ENCODE measurements at places on chromosomes 11 and 22. TPM values are rescaled to one million over a fixed set of nuclear protein-coding genes. Genes with fewer than 3 reads are reported as not detected.

GRCh38 chr11:35963911-35964310 lies 20.0 kb downstream of the LDLRAD3 start:
- no peak for DNase-seq

DNA sequence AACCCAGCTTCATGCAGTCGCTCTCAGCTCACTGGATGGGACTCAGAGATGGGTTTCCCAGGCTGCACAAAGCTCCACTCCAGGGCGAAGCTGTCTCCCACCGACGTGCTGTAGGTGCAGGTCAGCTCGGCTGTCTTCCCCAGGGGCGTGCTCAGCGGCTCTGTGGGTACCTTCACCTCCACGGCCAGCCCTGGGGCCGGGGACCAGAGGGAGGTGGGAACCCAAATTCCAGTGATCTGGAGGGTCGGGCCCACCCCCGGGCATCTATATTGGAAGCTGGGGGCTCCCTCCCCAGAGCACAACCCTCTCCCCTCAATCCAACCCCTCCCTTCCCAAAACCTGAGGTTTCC lies 689 bp downstream of the VSIG2 start:
- no peak for DNase-seq

GRCh38 chr11:70532731-70533130 lies 134.4 kb downstream of the CTTN start:
- DNase-seq, result no peak

GRCh38 chr22:19663286-19663815 lies 51.0 kb upstream of the SEPTIN5 start:
- peak; percentile 72 for DNase-seq

DNA sequence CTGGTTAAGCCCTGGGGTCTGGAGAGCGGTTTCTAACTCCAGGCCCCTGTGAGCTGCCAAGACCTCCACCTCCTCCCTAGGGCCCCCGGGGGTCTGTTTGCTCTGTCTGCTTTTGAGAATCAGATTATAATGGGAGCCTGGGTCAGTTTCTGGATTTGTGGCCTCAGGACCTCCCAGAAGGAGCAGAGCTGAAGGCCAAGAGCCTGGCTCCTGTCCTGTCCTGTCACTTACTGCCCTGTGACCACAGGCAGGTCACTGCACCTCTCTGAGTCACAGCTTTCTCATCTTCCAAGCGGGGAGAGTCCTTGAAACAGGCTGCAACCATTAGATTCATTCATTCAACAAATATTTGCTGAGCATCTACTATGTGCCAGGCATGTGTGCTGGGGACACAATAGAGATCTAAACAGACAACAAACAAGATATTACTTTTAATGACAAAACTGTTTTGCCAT lies 87.3 kb upstream of the FGF3 start:
- no peak for DNase-seq

GRCh38 chr11:129035244-129035643 lies 92.6 kb upstream of the TP53AIP1 start:
- DNase-seq, result no peak

- DNase-seq, result no peak
Observed at GRCh38 chr11:97964332-97965004, 1056.3 kb upstream of the CNTN5 start.

GRCh38 chr11:105000167-105000566 lies 22.8 kb downstream of the CASP5 start:
- peak; percentile 23 for DNase-seq

DNA sequence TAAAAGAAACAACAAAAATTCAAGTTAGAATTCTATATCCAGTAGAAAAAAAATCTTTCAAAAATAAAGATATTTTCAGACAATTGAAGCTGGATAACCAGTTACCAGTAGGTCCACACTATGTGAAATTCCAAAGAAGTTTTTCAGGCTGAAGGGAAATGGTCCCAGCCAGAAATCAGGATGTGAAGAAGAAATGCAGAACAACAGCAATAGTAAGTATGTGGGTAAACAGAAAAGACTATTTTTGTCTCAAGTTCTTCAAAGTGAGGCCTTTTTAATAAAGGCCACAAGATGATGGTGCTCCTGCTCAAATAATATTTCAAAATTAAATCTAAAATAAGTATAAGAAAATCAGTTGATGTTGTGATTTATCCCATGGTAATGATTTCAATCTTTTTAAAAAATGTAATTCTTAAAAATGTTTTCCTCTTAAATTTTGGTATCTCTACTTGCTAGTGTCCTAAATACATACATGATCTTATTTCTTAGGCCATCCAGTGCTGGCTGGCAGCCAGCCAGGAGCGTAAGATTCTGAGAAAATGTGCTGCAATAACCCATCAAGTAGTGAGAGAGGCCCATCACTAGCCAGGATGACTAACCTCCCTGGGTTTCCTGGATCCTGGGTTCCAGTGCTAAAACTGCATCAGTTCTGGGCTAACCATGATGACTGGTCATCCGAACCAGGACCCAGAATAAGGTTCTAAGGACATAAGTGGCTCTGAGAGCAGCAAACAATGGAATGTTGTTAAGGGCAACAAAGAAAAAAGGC lies 15.6 kb upstream of the UCP3 start:
- no peak for DNase-seq

- no peak for DNase-seq
Observed at GRCh38 chr22:28402060-28402459, 277.6 kb downstream of the TTC28 start.

GRCh38 chr11:128316541-128317227 lies 270.7 kb downstream of the ETS1 start:
- no peak for DNase-seq

GRCh38 chr11:128719556-128719824 lies 25.6 kb downstream of the FLI1 start:
- no peak for DNase-seq

ZP1 gene
- not detected for total RNA-seq

DNA sequence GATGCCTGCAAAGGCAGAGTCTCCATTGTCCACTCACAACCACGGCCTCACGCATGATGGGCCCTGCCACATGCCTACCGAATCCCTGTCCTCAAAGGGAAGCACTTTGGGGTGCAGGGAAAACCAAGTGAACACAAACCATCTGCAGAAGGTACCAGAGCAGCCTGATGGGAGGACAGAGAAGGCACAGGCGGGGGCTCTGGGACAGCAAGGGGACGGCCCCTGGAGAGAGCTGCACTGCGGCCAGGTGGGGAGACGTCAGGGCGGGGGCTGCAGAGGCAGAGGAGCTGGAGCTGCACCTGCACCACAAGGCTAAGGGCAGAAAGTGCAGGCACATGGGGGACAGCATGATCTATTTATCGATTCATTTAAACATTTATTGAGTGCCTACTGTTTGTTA lies 1056.0 kb downstream of the TBC1D22A start:
- no peak for DNase-seq

GNAZ gene
- 7.3 TPM for total RNA-seq

DNA sequence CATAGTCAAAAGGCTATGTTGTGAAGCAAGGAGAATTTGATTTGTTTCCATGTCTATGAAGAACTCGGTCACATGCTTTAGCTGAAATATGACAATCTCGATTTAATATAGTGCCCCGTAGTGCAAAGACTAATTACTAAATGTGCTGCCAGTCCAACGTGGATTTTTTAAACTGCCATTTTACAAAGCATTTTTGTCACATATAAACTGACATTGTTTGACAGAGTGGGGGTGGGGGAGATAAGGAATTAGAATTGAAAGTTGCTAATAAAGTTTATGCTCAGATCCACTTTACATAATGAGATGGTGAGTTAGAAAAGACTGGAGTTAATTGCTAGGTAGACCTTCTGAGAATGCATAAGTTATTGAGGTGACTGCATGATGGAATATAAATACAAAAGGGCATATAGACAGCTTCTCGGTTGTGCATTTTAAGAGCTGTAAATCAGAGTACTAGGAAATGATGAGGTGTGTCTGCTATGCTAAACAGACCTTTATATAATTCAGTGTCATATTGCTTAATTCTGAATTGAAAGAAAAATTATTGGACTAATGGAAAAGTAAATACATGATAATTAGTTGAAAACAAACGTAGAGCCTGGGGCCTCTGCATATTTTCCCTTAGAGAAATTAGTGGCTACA lies 158.9 kb upstream of the MTNR1B start:
- DNase-seq, result no peak

DBX1 gene
- total RNA-seq, result not detected

- DNase-seq, result peak; percentile 64
Observed at GRCh38 chr11:86800076-86800959, at the start of gene PRSS23. PRSS23 (plus strand) TSS chr11:86800542; CDS start chr11:86807644, 7,102 bp downstream.

DNA sequence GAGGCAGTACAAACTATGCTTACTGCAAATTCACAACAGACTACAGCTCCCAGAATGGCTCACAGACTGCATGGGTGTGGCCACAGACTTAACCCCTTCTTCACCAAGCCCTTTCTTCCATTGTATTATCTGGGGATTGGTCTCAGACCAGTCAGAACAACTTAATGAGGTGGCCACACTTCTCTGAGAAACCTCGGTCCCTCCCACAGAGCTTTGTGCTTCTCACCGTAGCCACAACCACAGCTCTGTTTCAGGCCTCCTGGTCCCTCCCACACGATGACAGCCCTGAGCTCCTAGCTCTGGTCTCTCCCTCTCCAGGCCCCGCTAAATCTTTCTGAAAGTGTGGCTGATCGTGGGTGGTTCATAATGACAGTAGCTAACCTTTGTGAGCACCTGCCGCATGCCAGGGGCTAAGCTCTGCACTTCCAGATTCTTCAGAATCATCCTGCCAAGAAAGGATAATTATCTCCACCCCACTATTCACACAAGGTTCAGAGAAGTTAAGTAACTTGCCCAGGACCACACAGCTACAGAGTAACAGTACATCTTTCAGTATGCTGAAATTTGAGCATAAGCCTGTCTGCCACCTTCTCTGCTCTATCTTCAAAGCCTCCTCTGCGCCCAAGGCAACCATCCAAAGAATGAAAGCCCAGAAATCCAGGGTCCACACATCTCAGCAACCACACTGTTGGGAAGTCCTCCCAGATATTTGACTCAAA lies 5.4 kb downstream of the PDE2A start:
- DNase-seq, result no peak

RNASEH2C gene
- 28.2 TPM for total RNA-seq

- DNase-seq, result no peak
Observed at GRCh38 chr11:82405421-82405820, 328.2 kb downstream of the FAM181B start.

CABP4 gene
- 25.4 TPM for total RNA-seq

DNA sequence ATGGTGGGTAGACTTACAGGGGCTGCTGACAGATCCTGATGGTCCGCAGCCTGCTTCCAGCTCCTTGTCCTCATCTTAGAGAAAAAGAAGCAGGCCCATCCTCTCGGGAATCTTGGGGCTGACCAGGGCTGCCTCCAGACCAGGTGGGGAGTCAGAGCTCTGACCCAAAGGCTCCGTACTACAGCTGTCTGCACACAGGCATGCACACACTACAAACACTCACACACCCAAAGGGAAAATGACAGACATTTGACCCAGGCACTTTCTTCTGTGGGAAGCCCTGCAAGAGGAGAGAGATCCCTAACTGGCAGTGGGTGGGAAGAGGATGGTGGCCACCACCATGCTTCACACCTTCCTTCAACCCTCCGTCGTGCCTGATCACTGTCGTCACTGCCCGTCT lies 46.9 kb upstream of the MYOD1 start:
- no peak for DNase-seq

DNA sequence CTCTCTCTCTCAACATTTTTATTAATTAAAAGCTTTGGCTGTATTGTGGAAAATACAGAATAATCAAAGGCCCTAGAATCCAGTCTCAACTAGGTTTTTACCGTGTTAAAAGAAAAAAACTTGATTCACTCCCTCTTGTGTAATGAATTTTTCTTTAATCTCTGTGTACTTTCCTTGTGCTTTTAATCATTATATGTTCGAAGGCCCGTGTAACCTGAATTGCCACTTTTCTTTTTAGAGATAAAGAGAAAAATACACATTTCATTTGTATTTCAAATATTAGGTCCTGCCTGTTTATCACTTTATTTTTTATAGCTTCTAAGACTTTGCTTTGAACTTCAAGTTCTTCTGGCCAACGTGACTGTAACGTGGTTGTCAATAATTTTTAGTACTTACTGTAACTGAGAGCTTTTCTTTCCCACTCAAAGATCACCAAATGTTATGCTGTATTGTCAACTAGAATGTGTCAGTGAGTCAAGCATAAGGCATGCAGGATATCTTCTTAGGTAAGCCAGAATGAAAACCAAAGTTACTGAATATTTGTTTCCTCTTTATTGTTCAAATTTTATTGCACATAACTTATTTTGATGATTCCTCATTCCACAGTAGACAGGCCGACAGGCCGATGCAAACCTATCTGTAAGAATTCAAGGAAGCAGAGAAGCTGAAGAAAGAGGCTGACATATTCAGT lies 23.3 kb upstream of the FAR1 start:
- DNase-seq, result no peak

- no peak for DNase-seq
Observed at GRCh38 chr11:31500560-31500959, 8.9 kb downstream of the IMMP1L start.
